IMR-90 (cell line): ENCODE measurements at places on chromosomes 2 and 18. TPM values are rescaled to one million over a fixed set of nuclear protein-coding genes. Genes with fewer than 3 reads are reported as not detected.

GPR155 gene
- 3.4 and 4.4 TPM in 2 replicates for total RNA-seq

DNA sequence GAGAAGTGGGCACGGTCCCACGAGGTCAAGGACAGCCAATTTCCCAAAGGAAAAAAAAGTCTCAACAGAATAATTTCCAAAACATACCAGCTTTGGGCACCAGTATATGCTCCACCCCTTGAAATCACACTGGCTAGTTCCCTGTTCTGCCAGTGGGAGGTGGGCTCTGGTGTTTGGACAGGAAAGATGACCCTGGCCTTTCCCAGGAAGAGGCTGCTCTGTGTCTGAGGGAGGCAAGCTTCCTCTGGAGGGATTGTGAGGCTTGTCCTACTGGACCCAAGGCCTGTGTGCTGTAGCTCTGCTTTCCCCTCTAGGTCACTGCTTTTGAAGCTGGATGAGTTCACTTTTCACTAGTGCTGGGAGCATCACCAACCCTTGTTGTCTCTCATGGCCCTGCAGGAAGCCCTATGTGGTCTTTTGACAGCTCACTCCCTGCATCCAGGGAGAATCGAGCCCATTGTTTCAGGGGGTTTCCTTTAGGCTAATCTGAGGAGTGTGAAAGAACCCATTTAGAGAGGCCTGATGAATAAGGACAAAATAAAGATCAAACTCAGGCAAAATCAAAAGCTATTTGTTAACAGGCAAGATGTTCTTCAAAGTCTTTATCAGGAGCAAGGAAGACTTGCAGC is 36.3 kb downstream of the CXCR4 start:
- DNase-seq: no peak

HAAO gene
- 0.18 TPM in 1 of 2 replicates, not detected in the other for total RNA-seq

DNA sequence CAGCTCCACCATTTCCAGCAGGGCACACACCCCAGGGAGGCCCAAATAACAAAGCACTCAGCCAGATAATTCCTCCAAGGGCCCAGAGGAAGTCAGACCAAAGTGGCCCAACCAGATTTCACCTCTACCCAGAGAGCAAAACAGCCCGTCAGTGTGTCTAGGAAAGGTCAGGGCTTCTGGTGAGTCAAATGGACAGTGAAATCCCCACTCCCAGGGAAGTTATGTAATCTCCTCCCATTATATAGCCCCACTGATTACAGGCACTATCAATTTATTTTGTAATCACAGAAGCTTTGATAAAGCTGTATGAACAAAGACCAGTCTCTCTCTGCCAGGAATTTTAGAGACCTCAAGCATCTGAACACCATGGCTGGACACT is 4.0 kb downstream of the B4GALT6 start:
- no peak for DNase-seq

DNA sequence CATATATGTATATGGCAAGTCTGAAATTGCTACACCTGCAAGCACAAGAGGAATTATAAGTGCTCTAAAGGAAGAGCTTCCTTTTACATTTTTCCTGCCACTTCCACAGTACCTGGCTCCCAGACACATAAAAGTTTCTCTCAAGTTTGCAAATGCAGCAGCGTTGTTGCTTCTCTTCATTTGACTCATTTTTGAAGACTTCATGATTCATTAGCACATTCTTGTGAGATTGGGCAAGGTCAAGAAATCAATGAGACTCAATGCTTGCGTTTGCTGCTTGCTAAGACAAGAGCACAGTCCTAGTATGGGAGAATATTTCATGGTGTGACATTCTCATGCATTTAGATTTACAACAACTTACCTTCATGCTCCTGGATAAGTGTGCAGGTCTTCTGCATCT is 42.6 kb upstream of the PDCL3 start:
- DNase-seq: no peak

GRCh38 chr18:32439241-32439640 is 31.4 kb downstream of the GAREM1 start:
- DNase-seq: no peak
